ENCODE measurements at places on chromosomes 4 and X.

- DNase-seq, result no peak
Measured at GRCh38 chrX:9476810-9477575, 12.1 kb downstream of the TBL1X start.

- DNase-seq, result no peak
Measured at GRCh38 chr4:127018381-127018780, 614.4 kb upstream of the INTU start.

DNA sequence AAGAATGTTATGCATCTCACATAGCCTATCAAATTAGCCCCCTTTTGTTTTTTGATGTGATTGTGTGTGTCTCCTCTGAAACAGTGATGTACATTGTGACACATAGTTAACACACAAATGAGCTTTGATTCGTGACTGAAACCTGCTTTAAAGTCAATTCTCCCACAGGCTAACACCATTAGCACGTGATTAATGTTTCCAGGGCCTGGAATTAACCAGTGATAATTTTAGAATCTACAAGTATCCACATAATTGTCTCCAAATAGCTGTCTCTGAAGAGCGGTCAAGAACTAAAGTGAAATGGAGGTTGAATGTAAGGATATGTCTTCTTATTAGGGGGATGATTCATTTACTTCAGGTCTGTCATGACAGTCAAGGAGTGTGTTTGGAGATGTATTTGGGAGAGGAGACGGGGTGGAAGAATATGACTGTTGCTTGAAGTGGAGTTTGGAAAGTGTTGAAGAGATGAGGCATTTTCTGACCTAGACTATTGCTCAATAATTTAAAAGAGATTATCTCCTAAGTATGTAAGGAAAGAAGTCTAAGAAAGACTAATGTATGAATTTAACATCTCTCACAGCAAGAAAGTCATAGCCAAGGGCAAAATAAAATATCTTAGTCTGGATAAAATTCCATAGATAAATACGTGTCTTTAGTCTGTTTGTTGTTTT, 13.7 kb upstream of the RASGEF1B start:
- no peak for DNase-seq

- no peak for DNase-seq
Measured at GRCh38 chrX:42021058-42021457, 97.7 kb upstream of the CASK start.

DNA sequence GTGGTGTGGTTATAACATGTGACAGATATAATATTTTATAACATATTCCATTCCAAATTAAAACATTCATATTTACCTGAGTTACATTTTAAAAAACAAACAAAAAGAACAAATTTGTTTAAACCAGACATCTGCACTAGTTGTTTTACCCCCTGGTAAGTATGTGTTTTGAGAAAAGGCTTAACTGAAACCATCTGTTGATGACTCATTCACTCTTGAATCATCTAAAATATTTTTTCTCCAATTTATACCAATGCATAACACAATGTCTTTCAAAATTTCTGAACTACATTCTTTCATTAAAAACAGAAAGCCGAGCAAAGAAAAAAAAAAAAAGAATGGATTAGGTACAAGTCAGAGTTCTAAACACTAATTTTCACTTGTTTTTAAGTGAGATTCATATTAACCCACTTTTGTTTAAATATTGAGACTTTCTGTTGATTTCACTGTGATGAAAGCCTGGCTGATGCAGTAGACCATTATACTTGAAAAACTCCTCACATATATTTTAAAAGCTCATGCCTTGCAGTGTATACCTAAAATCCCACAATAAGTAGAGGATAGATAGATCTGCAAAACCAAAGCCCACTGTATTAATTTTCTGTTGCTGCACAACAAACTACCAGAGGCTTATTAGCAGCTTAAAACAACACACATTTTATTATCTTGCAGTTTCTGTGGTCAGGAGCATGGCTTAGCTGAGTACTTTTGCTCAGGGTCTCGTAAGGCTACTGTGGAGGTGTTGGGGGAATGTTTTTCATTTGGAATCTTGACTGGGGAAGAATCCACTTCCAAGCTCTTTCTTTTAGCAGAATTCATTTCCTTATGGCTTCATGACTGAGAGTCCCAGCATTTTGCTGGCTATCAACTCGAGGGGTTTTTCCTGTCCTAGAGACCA, 221.5 kb downstream of the PCDH18 start:
- no peak for DNase-seq

DNA sequence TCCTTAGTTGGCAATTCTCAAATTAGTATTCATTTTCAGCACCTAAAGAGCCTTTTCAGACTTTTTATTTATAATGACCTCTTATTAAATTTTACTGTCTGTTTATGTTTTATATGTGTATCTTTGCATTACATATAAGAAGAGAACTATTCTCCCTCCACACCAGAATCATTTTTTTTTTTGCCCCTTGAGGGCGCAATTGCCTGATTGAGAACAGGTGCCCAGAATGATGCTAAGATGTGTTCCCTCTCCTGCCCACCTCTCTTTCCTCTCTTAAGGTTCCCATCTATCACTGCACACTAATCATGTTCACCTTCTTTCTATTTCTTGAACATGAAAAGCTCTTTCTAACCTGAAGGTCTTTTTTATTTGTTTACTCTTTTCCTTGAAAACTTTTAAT, 44.2 kb upstream of the ADAM29 start:
- DNase-seq, result no peak

GRCh38 chrX:145848448-145848847, 30.8 kb downstream of the SLITRK2 start:
- no peak for DNase-seq

GRCh38 chr4:87304745-87305432, 17.8 kb downstream of the HSD17B13 start:
- no peak for DNase-seq

DNA sequence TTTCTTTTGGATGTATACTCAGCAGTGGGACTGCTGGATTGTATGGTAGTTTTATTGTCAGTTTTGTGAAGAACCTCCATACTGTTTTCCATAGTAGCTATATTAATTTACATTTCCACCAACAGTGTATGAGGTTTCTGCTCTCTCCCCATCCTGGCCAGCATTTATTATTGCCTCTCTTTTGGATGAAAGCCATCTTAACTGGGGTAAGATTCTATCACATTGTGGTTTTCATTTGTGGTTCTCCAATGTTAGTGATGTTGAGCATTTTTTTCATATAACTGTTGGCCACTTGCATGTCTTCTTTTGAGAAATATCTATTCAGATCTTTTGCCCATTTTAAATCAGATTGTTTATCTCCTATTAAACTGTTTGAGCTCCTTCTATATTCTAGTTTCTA, 27.6 kb downstream of the QRFPR start:
- DNase-seq, result no peak

DNA sequence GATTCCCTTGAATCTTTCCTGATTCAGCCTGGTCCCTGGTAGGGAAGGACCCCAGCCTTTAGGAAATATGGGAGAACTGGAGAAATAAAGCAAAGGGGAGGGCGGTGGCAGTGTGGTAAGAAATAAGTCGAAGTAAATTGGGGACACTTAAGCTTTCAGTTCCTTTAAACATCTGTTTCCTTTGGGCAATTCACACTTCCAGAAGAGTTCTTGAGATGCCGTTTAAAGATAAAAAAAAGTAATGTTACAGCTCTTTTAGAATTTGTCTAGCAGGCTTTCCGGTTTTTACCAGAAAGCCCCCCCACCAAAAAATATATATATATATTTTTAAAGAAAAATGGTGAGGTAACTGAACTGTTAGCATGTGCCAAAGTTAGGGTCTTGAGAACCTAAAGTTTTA, 46.6 kb downstream of the TSPAN7 start:
- no peak for DNase-seq

GRCh38 chr4:38082021-38082420, 121.8 kb downstream of the PTTG2 start:
- no peak for DNase-seq

DNA sequence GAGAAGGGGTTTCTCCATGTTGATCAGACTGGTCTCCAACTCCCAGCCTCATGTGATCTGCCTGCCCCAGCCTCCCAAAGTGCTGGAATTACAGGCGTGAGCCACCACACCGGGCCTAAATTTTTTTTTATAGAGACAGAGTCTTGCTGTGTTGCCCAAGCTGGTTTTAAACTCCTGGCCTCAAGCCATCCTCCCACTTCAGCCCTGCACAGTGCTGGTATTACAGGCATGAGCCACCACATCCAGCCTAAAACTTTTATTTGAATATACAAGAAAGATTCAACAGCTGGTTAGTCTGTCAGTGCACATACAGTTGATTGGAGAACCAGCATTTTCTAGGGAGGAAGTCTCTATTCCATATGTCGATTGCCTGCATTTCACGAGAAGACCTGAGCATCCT, 91.2 kb downstream of the LRP2BP start:
- no peak for DNase-seq

- DNase-seq, result no peak
Measured at GRCh38 chrX:15499976-15500375, 631 bp upstream of the BMX start.

DNA sequence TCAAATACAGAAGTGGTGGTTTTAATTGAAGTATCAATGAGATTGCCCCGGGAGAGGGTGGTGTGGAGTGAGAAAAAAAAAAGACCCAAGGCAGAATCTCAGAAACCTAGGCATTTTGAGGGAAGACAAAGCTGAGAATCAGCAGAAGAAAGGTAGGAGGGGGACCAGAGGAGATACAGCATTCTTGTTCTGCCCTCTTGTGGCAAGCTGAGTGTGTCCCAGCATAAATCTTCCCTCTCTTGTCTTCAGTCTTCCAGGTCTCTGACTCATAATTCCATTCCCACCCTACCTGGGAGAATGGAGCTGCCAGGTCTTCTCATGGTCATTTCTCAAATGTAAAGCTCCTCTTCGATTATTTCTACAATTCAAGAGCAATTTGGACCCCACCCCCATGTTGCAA, 32.7 kb upstream of the MAGED1 start:
- DNase-seq, result no peak

DNA sequence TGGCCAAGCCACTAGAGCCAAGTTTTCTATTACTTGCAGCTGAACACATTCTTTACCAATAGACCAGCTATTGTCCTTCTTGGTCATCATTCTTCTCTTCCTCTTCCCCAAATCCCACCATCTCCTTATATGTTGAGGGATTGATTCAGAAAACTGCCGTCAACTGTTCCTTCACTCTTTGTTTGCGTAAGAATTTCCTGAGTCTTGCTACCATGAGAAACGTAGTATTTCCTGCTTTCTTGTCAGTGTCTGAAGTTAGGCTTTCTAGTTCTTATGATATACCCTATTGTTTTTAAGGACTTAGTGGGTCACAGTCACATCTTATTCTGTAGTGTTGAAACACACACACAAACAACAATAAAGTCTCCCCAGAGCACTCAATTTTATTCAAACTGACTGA, 20.1 kb downstream of the IGFBP7 start:
- no peak for DNase-seq

- DNase-seq, result no peak
Measured at GRCh38 chr4:122833999-122834398, 7.4 kb downstream of the FGF2 start.
